ENCODE measurements at places on chromosomes 16 and 17.
A peak's percentile ranks its signal among the peaks of the same experiment; 100 is the strongest.

GRCh38 chr17:7573324-7574080, 5.9 kb upstream of the CD68 start:
- peak; percentile 72 for DNase-seq

GRCh38 chr16:57562066-57562465, 19.6 kb downstream of the ADGRG5 start:
- no peak for DNase-seq

DNA sequence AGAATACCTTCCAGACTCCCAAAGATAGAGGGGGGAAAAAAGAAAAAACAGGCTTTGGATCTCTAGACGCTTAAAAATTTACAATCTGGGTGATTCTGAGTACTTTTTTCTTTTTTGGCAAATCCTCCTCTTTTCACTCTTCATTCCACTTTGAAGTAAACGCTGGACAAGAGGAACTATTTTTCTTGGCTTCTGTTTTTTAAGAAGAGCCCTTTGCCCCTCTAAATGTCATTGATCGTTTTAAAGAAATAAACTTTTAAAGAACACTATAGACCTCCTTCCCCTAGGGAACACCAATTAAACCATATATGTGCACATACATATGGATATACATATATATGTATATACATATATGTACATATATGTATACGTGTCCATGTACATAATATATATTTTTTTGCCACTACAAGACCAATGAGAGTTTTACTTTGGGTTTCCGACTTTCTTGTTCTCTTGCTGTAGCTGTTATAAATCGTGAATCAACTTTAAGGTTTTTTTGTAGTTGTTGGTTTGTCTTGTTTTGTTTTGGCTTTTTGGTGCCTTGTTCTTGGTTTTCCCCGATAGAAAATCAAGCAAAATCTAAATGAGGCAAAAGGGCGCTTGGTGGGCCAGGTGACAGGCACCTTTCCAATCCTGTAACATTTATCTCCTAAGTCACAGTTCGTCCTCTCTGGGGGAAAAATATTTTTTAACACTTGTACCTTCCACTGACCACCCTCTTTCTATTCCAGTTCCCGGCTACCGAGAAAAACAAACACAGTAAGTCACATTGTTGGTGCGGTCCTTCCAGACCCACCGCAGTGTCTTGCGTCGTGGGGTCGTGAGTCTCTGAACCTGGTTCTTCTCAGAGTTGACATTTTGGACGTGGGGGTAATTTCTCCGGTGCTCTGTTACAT, 4.4 kb downstream of the FOXF1 start:
- no peak for DNase-seq

DNA sequence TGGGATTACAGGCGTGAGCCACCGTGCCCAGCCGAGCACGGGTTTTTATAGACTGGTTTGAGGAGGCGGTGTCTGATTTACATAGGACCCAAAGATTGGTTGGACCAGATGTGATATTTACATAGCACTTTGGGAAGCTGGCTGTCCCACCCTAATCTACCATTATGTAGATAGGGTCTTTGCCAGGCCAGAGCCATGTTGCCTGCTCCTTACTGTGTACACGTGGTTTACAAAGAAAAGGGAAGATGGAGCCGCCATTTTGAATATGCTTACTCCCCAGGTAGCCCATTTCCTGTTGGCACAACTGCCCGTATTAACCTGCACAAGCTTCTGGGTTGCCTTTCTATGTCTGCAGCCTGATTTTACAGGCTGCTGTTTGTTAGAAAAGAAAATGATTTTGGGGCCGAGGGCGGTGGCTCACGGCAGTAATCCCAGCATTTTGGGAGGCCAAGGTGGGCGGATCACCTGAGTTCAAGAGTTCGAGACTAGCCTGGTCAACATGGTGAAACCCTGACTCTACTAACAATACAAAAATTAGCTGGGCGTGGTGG, 89.9 kb upstream of the EEF2KMT start:
- DNase-seq = no peak

DNA sequence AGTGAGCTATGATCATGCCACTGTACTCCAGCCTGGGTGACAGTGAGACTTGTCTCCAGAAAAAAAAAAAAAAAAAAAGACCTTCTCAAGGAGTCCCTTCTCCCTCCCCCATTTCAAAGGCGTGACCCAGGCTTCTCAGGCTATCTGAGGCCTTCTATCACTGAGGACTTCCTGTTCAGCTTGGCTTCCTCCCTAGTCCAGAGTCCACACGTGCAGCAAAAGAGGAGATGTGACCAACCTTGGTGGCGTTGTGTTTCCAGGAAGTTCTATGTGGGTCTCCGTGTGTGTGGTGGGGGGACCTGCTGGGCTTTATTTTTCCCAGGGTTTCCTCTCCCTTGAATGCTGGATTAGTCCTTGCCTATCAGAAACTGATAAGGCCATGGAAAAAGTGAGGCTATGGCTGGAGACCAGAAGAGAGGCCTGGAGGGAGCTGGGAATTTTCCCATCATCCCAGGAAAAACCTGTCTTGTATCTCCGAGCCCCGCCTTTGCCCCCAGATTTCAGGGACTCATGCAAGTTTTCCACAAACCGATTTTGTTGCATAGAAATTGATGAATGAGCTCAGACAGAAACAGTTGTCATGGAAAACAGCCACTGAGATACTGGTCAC, 148.1 kb downstream of the SALL1 start:
- DNase-seq = no peak

DNA sequence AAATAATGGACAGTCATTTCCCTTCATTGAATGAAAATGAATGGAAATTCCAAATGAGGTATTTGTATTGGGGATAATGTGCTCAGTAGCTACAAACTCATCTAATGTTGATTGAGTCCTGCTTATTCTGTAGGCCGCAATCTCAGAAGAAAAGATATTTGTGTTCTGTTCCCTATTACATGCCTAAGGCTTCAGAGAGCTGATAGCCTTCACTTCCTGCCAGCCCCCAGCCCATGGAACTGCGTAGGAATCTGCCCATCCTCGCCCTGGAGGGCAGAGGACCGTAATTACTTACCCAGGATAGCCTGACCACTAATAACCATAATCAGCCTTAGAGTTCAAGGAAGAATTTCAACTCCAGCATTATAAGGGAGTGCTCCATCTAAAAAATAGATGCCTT, 17.9 kb upstream of the SNTB2 start:
- DNase-seq = no peak

DNA sequence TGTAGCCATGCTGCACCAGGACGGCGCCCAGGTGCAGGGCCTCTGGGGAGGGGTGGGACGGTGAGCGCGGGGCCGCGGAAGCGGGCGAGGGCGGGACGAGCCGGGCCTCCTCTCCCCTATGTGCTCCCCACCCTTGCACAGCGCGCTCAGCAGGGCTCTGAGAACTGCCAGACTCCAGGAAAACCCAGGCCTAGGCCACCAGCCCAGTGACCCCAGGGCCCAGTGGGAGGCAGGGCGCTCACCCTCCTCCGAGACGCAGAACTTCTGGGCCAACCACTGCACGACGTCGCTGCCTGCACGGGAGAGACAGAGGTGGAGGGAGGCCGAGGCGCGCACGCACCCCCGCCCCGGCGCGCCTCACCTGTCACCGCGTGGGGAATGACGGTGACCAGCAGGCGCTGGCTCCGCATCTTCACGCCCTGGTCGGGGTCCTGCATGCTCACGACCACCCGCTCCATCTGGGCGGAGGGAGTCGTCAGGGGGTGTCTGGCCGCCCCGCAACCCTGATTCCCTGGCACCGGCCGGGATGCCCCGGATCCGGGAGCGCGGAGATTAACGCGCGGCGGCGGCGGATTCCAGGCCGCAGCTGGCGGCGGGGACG, 603 bp downstream of the RGS11 start:
- no peak for DNase-seq

- DNase-seq = peak; percentile 74
Observed at GRCh38 chr17:76597156-76598003, 11.7 kb upstream of the ST6GALNAC2 start.

DNA sequence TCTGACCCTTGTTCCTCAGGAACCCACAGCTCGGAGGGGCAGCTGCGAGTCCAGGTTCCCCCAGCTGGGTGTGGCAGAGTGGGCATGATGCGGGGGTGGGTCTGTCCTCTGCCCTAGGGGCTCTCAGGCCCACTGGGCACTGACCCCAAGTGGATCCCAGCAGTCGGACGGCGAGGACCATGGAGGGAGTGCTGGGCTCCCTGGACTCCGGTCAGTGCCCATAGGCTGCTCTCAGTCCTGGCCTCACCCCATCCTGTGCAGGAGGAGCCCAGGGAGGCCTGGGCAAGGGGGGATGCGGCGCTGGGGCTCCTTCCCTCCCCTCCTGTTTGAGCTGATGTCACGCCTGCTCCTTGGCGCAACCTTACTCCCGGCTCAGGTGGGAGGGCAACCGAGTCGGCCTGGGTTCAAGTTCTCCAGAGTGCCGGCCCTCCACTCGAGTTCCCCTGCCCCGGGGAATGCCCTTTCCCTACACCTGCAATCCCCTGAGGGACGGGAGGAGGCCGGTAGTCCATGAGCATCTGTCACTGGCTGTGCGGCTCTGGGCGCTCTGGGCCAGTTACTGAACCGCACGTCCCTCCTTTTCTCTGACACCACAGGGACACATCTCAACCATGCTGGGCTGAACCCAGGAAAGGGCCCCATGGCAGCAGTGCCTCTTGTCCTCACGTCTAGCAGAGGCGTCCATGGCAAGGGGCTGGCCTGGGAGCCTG, 52.6 kb upstream of the ACSF3 start:
- no peak for DNase-seq

DNA sequence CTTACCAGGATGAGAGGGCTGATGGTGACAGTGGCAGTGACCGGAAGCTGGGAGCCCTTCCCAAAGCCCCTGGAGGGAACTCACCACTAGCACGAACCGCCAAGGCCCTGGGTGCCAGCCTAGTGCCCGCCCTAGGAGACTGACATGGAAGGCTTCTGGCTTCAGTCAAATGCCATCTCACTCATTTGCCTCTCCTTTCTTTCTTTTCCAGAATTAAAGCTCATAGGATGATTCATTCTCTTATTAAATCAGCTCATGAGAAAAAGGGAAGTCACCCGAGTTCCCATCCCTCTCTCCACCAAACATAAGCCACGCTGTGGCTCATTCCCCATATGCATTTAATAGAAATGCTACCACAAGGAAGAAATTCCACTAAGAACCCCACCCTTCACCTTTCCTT, 12.1 kb downstream of the CUEDC1 start:
- no peak for DNase-seq

DNA sequence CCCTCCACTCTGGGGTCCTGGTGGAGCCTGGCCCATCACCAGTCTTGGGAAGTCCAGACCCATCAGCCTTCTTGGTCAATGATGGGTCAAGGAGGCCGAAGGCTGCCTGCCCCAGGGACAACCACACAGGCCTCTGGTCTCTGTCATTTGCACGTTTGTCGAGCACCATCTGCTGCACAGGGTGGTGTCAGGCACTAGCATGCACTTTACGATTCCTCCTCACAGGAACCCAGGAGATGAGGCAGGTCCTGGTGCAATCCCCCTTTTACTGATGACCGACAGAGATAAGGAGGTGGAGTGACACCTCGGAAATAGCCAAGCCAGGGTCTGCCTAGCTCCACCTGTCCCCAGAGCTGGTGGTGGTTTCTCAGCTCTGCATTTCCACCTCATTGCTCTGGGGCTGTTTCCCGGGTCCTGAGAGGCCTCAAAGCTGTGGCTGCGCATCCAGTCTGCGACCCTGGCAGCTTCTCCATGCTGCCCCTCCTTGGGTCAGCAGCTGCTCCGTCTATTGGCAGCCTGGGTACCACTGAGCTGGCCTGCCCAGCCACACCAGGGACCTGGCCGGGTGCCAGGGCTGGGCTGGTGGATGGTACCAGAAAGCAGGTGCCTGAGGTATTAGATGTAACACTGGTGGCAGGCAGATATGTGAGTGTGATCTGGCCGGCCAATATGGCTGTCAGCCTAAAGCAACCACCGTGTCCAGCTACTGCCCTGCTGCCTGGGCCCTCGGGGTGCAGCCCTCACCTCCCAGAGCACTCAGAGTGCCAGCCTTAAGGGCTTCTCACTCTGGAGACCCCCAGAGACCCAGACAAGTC, 10.0 kb downstream of the MMP15 start:
- DNase-seq = no peak

- DNase-seq = no peak
Observed at GRCh38 chr17:70872103-70872502, 702.8 kb downstream of the KCNJ2 start.

- DNase-seq = peak; percentile 21
Observed at GRCh38 chr16:69311533-69312387, 610 bp downstream of the VPS4A start.

DNA sequence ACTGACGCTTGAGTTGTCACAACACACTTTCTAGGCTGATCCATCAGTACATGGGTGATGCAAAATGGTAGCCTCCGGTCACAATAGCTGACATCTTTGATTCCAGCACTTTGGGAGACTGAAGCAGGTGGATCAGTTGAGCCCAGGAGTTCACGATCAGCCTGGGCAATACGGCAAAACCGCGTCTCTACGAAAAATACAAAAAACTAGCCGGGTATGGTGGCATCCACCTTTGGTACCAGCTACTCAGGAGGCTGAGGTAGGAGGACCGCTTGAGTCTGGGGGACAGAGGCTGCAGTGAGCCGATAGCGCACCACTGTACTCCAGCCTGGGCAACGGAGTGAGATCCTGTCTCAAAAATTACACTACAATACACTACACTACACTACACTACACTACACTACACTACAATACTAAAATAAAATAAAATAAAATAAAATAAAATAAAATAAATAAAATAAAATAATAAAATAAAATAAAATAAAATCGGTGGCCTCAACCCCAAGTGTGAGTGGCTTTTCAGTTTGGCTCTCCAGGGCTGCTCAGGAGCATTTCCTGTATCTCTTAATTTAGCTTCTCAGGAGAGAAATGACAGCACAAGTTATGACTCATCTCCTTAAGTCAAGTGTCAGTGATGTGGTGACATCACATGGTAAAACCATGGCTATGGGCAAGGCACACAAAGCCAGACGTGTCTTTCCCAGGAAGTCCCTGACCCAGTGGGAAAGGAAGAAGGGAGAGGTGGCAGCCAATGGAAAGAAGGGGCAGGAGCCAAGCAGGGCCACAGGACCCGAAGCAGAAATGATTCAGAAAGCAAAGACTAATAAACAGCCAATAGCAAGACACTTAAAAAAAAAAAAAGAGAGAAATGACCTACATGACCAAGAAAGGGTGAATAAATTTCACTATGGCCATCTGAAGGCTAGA, 75.3 kb upstream of the TBC1D3K start:
- DNase-seq = peak; percentile 98

- DNase-seq = no peak
Observed at GRCh38 chr16:10880594-10881452, 3.8 kb downstream of the CIITA start.

DNA sequence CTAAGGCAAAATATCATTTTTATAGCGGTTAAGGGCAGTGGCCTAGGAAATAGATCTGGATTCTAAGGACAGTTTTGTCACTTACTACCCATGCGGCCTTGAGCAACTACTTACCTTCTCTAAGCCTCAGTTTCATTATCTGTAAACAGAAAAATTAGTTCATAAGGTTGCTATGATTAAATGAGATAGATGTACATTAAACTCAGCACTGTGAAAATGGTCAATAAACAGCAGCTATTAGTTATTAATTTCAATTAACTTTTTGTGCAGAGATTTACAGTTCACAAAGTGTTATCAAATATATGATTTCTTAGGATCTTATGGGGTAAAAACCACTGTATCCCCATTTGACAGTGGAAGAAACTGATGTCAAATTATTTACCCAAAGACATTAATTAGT, 135.5 kb upstream of the CORO6 start:
- DNase-seq = no peak

GRCh38 chr16:85688586-85689284, at the start of gene GINS2:
GINS2 (minus strand) TSS chr16:85688954; CDS start chr16:85688898, 56 bp downstream.
- peak; percentile 70 for DNase-seq

- no peak for DNase-seq
Observed at GRCh38 chr17:62653826-62654761, 26.6 kb downstream of the MRC2 start.

Measured in renal cortical epithelial cell (primary cell).